Central memory CD4-positive, alpha-beta T cell (primary cell): ENCODE measurements at places on chromosomes 11 and 22.

- DNase-seq = no peak
These were observed 550 bp downstream of the FBLN1 start for GRCh38 chr22:45503050-45503815.

GRCh38 chr11:26187639-26188038 is 144.3 kb upstream of the ANO3 start:
- DNase-seq = no peak

- DNase-seq = no peak
These were observed 57.2 kb upstream of the PRDM11 start for GRCh38 chr11:45089251-45089650.

DNA sequence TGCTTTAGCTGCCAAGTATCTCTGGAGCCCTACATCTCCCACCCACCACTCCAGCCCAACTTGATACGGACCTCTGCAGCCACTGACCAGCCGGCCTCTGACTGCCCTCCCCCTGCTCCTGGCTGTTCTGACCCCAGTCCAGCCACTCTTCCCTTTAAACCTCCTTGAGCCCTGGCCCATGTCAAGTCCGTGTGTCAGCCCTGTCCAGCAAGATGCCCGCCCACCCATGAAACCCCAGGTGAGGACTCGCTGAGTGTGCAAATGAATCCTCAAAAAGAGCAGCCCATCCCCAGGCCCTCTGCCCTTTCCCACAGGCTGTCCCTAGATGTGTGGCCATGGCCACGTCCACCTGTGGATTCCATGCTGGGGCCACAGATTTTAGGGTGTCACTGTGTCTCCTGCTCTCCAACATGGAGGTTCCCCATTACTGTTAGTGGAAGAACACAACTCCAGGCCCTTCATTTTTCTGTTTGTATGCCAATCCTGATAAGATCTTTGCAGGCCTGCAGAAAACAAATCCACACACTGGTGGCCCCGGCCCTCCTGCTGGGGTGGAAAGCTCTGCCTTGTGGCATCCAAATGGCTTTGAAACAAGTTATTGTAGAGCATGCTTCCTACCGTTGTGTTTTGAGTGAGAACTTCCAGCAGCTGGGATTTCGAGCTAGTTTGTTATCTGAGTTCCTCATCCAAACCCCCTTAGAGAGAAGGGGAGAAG is 22.7 kb upstream of the ADORA2A start:
- no peak for DNase-seq

- no peak for DNase-seq
These were observed 33.8 kb downstream of the TECTA start for GRCh38 chr11:121134741-121135312.

- DNase-seq = no peak
These were observed 164.8 kb upstream of the GRK3 start for GRCh38 chr22:25399649-25400151.

GRCh38 chr11:112087212-112087611 is 539 bp downstream of the SDHD start:
- DNase-seq = no peak

- DNase-seq = peak; percentile 15
These were observed 762 bp downstream of the MTMR3 start for GRCh38 chr22:29883775-29884097.

GRCh38 chr11:113119074-113119473 is 157.9 kb downstream of the NCAM1 start:
- DNase-seq = no peak

DNA sequence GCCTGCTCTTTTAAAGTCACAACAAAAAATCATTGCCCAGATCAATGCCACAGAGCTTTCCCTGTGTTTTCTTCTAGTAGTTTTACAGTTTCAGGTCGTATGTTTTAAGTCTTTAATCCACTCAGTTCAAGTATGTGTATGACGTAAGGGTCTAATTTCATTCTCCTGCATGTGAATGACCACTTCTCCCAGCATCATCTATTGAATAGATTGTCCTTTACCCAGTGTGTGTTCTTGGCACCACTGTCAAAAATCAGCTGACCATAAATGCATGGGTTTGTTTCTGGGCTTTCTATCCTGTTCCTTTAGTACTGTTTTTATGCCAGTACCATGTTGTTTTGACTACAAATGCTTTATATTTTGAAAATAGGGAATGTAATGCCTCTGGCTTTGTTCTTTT is 28.1 kb downstream of the INTS4 start:
- DNase-seq = no peak

DNA sequence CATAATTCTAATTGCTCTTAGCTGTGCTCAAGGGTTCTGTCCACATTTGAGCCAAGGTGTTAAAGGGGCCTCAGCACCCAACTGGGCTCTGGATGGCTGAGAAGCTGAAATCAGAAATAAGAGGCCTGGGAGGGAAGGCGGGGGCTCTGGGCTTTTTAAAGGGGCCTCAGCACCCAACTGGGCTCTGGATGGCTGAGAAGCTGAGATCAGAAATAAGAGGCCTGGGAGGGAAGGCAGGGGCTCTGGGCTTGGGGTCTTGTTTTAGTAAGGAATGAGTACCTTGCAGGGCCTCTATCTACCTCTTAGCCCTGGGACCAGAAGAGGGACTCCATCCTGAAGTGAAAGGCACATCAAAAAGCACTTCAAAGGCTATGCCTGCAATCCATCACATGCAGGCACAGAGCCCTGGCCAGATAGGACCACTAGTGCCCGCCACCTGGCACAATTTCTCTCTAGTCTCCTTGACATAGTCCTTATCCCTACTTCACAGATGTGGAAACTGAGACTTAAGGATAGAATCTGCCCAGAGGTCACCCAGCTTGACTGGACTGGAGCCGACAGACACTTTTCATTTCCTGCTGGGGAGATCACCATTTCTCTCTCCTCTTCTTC is 35.6 kb downstream of the DKK3 start:
- no peak for DNase-seq

- no peak for DNase-seq
These were observed 283.5 kb downstream of the TTC28 start for GRCh38 chr22:28395920-28396753.
